ENCODE measurements at places on chromosomes 5 and 9.

GRCh38 chr5:65928860-65929259 lies 2.5 kb downstream of the ERBIN start:
- DNase-seq: no peak

GRCh38 chr5:177447611-177448243 lies 1.1 kb downstream of the PRR7 start:
- no peak for DNase-seq

GRCh38 chr9:3874449-3875360 lies 348.9 kb upstream of the RFX3 start:
- DNase-seq: no peak

GRCh38 chr5:72767289-72768010 lies 49.0 kb upstream of the TNPO1 start:
- DNase-seq: peak; percentile 8

- DNase-seq: no peak
Observed at GRCh38 chr5:122532035-122532434, 220.0 kb downstream of the SNCAIP start.

All from NCI-H2227 treated with DMSO at 0.1 percent for 48 hours (cell line).